NCI-H146 (cell line): ENCODE measurements at places on chromosomes 6 and 20.

- no peak for DNase-seq
These were observed at the start of gene DEFB128 for GRCh38 chr20:189611-190010. Gene DEFB128 (minus strand): TSS chr20:189711. CDS start chr20:189623, 88 bp downstream.

DNA sequence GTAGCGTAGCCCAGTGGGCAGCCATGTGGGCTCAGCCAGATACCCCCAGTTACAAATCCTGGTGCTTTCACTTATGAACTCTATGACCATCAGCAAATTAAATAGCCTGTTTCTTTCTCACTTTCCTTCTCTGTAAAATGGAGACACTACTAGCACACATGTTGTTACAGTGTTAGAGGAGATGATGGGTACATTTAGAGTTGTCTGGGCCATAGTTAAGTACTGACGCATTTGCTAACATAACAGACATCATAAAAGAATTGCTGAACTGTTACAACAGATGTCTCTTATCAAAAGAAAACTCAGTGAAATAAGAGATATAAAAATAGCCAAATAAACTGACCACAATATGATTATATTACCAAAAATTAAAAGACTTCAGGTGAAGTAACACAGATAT is 69.9 kb upstream of the DOK5 start:
- DNase-seq: no peak

DNA sequence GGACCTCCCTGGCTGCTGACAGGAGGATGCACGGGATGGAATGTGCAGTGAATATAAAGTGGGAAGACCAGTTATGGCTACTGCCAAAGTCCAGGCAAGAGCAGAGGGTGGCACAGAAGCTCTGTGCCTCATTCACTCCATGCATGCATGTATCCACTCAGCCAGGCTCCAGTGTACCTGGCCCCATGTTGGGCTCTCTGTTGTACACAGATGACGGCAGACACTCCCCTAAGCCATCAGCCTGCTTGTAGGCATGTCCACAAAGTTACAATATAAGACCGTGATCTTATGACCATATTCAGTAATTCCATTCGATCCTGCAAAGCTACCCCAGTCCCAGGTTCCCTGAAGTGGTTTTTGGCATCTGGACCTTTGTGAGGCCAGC is 116.8 kb downstream of the PREX1 start:
- DNase-seq: no peak

- DNase-seq: no peak
These were observed 40.3 kb downstream of the STX11 start for GRCh38 chr6:144190593-144190992.
